ENCODE measurements at places on chromosomes 12 and 14. TPM values are rescaled to one million over a fixed set of nuclear protein-coding genes. Genes with fewer than 3 reads are reported as not detected.

- DNase-seq: no peak
- H3K27me3 ChIP-seq: peaks cover 7% of the 10 kb centered on the region
Observed at GRCh38 chr12:117208206-117208605, 17.9 kb upstream of the FBXO21 start.

GRCh38 chr12:23253191-23253590 lies 628.2 kb downstream of the ETNK1 start:
- H3K4me3 ChIP-seq: no peak overlapping the region
- no peak for DNase-seq
- no peak overlapping the region for H3K27ac ChIP-seq
- no peaks in the 10 kb centered on the region for H3K4me1 ChIP-seq

DNA sequence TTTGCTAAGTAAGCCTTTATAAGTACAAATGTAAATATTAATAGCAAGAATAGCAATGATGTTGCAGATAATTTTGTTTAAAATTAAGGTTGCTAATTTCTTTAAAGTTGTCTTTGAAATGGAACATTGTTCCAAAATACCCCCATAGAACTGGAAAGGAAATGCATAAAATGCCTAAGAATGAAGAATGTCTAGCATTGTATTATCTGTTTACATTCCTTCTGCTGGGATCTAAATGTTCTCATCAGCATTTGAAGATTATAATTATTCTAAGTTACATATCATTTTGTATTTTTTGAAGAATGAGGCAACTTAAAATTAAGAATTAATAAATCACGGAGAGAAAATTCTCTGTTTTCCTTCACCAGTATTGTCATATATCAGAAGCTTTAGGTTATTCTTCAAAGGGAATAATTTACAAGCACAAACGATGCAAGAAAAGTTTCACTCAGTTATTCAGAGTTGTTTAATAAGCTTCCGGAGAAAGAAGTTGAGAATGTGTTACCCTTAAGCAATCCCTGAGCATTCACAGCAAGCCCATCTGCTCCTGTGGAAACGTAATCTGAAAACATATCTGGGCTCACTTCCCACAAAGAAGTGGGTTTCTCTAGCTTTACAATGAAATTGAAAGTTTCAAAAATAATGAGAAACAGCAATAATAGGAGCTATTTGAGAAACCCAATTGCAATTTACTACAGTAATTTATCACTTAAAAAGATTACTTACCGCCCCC lies 21.3 kb downstream of the SLC6A15 start:
- H3K4me3 ChIP-seq: no peak overlapping the region
- no peak overlapping the region for H3K27ac ChIP-seq
- no peaks in the 10 kb centered on the region for H3K27me3 ChIP-seq
- no peak for DNase-seq
- no peaks in the 10 kb centered on the region for H3K4me1 ChIP-seq

GRCh38 chr14:53367644-53368026 lies 214.5 kb upstream of the DDHD1 start:
- H3K4me3 ChIP-seq: no peak overlapping the region
- peaks cover 11% of the 10 kb centered on the region for H3K36me3 ChIP-seq
- no peaks in the 10 kb centered on the region for H3K27me3 ChIP-seq
- DNase-seq: no peak

DNA sequence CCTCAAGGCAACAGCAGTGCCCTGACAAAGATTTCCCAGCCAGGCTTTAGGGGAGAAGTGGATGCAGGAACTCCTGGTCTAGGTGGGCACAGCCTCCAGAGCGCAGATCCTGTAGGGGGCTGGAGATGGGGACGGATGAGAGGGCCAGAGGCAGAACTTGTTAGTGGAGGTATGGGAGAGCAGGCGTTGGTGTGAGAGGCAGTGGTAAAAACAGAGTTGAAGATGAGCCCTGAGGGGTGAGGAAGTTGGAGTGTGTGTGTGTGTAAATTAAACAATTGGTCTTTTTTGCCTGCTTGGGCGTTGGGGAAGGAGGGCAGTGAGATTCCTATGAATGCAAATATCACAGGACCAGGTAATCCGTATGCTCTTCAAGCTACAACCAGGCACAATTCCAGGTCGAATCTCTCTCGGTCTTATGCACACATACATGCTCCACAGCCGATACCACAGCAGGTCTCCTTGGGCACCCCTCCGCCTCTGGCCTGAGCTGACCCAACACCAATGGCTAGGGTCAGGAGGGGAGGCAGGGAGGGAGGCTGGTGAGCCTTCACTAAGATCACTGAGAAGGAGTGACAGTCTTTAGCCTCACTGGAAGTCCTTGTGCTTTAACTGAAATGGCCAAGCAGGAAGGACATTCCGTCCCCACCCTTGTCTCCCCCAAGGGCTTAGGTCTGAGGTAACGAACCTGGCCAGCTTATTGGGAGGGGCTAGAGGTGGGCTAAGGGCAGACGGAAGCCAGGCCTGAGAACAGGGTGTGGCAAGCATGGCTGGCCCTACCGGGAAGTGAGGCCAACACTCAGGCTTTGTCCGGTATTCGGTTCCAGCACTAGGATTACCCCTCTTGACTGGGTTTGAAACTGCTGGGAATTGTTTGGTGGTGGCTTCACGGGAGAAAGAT lies 1.5 kb upstream of the KRT7 start:
- no peaks in the 10 kb centered on the region for H3K36me3 ChIP-seq
- no peak for DNase-seq
- no peak overlapping the region for H3K27ac ChIP-seq
- H3K27me3 ChIP-seq: peaks cover 61% of the 10 kb centered on the region
- H3K4me1 ChIP-seq: peaks cover 5% of the 10 kb centered on the region

GRCh38 chr12:4412465-4412864 lies 33.0 kb upstream of the FGF23 start:
- no peak overlapping the region for H3K27ac ChIP-seq
- DNase-seq: no peak
- no peak overlapping the region for H3K4me3 ChIP-seq
- H3K36me3 ChIP-seq: no peaks in the 10 kb centered on the region
- peaks cover 4% of the 10 kb centered on the region for H3K27me3 ChIP-seq
- H3K4me1 ChIP-seq: peaks cover 4% of the 10 kb centered on the region

DNA sequence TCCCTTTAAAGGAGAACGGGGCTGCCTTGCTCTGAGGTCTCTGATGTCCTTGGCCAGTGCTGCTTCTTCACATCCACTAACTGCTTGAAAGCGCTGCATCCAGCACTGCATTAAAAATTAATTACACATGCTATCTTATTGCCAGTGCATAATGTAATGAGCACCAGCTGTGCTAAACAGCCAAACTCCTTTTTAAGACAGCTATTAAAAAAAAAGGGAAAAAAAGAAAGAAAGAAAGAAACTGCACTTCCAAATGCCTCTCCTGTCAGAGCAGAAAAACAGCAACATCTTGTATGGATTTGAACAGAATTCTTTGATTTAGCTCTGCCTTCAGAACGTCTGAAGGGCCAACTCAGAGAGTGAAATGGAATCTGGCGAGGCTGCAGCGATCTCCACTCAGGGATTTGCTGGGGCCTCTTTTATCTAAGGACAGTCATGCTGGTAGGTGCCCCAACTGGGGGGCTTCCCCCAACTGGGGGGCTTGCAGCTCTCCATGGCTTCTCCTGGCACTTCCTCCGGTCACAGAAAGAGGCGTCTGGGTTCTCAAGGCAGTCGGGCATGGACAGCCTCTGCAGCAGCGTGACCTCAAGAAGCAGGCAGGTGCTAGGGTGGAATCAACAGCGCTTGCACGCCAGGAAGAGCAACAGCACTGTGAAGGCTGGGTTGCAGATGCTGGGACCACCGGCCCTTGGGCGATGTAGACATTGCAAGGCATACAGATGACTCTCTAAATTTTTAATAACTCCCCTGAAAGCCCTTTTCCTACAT lies 46.4 kb downstream of the BCL11B start:
- H3K4me1 ChIP-seq: peaks cover 97% of the 10 kb centered on the region
- H3K36me3 ChIP-seq: peaks cover 96% of the 10 kb centered on the region
- H3K4me3 ChIP-seq: peak overlapping the region; percentile 65
- DNase-seq: no peak
- no peaks in the 10 kb centered on the region for H3K27me3 ChIP-seq
- H3K27ac ChIP-seq: peak overlapping the region; percentile 100

DNA sequence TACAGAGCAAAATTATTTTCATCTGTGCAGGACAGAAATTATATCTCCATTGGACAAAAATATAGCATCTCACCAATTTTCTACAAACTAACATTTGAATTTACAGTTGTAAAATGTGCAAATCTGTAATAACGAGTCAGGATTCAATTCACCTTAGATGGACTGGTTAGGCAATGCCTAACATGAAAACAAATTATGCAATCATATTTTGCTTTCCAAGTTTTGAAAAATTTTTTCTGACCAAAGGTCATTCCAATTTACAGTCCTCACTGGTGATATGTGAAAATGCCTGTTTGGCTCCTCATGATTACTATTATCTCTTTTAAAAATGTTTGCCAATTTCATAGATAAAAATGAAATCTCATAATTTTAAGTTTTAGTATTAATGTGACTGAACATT lies 6.5 kb upstream of the CPM start:
- DNase-seq: no peak
- no peak overlapping the region for H3K4me3 ChIP-seq
- H3K27me3 ChIP-seq: peaks cover 9% of the 10 kb centered on the region
- H3K27ac ChIP-seq: no peak overlapping the region

DNA sequence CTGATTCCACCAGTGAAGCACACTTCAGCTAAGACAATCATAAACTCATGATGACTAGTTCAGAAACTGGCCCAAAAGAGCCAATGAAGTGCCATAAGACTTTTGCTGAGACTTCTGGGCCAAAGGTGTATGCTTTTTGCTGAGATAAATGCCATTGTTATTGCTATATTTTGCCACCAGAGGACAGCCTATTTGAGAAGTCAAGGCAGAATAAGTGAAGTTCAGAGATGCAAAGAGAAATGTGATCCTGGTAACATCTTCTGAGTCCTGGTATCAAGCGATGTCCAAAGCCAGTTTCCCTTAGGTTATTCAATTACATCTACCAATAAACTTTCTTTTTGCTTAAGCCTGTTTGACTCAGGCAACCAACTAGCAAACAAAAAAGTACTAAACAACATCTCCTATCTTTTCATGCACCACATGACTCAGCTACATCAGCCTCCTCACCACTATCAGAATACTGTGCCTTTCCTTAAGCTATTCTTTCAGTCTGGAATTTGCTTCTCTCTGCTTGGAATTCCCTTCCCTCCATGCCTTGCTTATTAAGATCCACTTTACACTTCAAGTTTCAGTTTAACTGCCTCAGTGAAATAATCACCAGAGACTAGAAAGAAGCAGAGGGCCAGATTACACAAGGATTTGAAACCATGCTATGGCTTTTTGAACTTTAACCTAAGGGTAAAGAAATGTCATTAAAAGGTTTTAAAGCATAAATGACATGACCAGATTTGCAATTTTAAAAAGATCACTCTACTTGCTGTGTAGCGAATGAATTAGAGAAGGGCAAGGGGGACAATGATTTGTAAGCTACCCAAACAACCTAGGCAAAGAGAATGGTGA lies 14.0 kb downstream of the CRY1 start:
- no peak for DNase-seq
- H3K27me3 ChIP-seq: no peaks in the 10 kb centered on the region
- peaks cover 9% of the 10 kb centered on the region for H3K36me3 ChIP-seq

DNA sequence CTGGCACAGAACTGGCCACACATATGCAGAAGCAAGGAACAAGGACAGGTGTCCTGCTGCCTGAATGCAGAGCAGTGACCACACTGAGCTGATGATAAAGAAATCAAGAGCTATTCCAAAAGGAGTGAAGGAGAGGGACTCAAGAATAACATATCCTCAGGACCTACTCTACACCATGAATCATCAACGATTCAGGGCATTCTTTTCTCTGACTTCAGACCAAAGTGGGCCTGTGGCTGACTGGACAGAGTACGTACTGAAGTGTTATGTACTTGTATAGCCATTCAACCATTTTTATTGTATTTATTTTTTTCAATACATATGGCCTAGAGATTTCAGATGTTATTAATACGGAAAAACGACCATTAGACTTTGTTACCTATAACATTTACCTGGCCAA lies 177.5 kb upstream of the TMTC1 start:
- H3K4me1 ChIP-seq: no peaks in the 10 kb centered on the region
- no peak overlapping the region for H3K4me3 ChIP-seq
- no peak overlapping the region for H3K27ac ChIP-seq
- H3K36me3 ChIP-seq: no peaks in the 10 kb centered on the region

DNA sequence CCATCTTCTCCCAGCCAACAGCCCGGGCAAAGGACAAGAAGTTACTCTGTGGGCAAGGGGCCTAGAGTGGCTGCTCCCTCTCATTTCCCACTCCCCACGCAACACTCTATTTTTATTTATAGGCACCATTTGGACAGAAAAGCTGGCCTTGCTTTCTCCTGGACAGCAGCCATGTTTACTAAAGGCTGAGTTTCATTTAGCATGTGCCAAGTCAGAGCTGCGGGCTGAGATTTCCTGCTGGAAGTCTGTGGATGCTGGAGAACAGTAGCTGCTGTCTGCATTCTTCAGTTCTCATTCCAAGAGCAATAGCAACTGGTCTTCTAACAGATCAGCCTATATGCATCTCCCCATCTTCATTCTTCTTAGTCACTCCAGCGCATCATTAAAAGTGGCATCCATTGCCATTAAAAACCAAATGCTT lies 8.3 kb downstream of the COL2A1 start:
- H3K27me3 ChIP-seq: peaks cover 42% of the 10 kb centered on the region
- no peaks in the 10 kb centered on the region for H3K36me3 ChIP-seq
- H3K4me3 ChIP-seq: no peak overlapping the region
- DNase-seq: no peak

GRCh38 chr12:92143686-92144630 lies 1.7 kb downstream of the BTG1 start:
- H3K4me1 ChIP-seq: peaks cover 29% of the 10 kb centered on the region
- H3K27me3 ChIP-seq: peaks cover 4% of the 10 kb centered on the region
- peak overlapping the region; percentile 100 for H3K4me3 ChIP-seq
- DNase-seq: peak; percentile 65
- H3K36me3 ChIP-seq: peaks cover 62% of the 10 kb centered on the region

DNA sequence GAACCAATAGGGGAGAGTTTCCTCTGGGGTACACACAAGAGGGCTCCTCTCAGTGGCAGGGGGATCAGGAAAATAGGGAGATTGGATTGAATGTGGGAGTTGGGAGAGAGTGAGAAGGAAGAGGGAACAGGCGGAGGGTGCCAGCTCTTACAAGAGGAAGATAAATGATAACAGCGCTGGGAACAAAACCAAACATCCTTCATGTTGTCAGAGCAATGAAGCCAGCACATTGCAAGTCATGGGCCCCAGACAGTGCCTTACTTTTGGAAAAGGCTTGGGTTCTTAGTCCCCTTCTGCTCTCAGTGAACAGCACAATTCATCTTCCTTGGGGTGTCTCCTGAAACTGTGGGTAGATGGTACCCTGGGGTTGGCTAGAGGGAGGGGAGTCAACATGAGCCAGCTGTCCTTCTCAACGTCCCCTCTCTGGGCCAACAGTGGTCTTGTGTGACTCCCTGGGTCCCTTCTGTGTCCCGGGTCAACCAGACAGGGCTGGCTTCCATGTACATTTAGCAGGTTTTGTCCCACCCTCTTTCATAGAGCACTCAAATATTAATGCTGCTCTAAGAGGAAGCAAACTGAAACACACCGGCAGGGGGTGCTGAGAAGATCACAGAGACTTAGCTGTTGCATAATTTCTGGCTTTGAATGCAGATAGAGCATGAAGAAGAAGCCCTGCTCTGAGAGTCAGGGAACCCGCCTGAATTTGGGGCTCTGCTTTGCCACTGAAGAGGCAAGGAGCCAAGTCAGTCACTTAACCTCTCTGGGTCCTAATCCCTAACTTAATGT lies 138.5 kb downstream of the ESRRB start:
- peaks cover 31% of the 10 kb centered on the region for H3K27me3 ChIP-seq
- DNase-seq: no peak
- peaks cover 2% of the 10 kb centered on the region for H3K4me1 ChIP-seq
- no peaks in the 10 kb centered on the region for H3K36me3 ChIP-seq

Gene PDZRN4
- not detected for total RNA-seq

Gene TSPAN11
- total RNA-seq: not detected

Gene C12orf42
- 17.5 TPM for total RNA-seq

Gene NPAS3
- not detected for total RNA-seq

Gene NOVA1
- 0.52 TPM for total RNA-seq

Gene C12orf50
- 0.14 TPM for total RNA-seq

Gene NYNRIN
- 0.29 TPM for total RNA-seq

Data from naive thymus-derived CD8-positive, alpha-beta T cell (primary cell).